NCI-H460 (cell line): ENCODE measurements at places on chromosomes 6 and 20.
A peak's percentile ranks its signal among the peaks of the same experiment; 100 is the strongest.

DNA sequence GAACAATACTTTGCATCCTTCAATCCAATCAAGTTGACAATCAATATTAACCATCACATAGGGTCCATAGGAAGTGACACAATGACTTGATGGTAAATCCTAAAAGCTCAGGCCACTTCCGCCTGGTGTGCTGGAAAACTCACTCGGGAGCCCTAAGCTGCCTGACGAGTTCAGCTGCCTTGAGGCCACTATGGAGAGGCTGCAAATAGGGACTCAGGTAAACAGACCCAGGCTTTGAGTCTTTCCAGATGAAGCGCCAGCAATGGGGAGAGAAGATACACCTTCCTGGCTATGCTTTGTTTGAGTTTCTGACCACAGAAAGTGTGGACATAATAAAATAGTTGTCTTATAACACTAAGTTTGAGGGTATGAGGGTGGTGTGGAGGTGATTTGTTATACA lies 112.6 kb downstream of the GPR63 start:
- DNase-seq: no peak

DNA sequence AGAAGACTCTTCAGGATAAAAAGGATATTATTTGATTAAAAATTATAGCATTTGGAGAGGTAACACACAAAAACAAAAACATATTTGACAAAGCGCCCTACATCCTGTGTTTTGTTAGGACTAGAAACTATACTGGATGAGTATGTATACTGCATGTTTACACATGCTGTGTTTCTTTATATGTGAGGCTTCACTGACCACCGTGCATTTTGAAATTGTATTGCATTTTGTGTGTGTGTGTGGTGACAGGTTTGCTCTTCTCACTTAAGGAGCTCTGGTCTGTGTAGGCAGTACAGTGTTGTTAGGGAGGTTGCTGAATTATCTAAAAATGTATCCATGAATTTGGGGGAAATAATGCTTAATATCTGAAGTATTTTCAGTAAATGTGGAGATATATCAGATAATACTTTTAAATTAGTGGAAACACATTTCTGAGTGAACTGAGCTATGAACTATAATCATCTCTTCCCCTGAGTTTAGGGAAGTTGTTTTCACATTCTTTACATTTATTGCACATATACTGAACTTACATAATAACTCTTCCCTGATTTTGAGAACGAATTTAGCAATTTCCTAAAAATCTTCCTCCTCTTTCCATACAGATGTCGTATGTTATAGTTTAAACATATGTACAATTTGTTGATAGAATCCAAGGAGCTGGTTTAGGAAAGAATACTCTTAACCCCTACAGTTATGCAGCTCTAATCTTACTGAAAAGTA lies 43.3 kb downstream of the TMEM170B start:
- no peak for DNase-seq

GRCh38 chr6:166904101-166904746 lies 52.1 kb downstream of the RNASET2 start:
- DNase-seq: no peak

- peak; percentile 53 for DNase-seq
These were observed 5.5 kb downstream of the ANKEF1 start for GRCh38 chr20:10040070-10040975.

- peak; percentile 94 for DNase-seq
These were observed at the start of gene PROCR for GRCh38 chr20:35171753-35172433. Gene PROCR, plus strand, starts transcription at chr20:35172072. Its CDS starts 83 bp downstream, at chr20:35172155.

DNA sequence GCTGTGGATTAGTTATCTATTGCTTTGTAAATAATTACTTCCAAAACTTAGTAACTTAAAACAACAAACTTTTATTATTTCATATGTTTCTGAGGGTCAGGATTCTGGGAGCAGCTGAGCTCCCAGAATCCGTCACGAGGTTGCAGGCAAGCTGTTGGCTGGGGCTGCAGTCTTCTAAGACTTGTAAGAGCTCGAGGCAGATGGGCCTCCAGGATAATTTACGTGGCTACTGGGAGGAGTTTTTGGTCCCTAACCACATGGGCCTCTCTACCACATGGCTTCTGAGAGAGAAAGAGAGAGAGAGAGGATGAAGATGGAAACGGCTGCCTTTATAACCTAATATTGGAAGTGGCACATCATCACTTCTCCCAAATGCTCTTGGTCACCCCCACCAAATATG lies 64.9 kb upstream of the SULF2 start:
- no peak for DNase-seq

DNA sequence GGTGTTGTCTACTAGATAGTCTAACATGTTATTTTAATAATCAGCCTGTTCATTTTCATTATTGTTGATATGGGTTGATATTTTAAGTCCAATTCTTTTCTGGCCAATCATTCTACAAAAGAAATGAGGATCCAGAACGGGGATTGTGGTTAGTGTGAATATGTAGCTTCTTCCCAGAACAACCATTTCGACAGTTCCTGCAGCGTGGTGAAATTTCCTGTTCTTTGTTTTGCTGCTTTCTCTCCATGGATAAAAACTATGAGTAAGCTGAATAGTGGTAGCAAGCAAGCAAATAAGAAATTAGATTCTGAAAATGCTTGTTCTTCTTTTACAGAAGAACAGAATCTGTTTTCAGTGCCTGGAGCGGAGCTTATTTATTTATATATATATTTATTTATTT lies 65.5 kb upstream of the F13A1 start:
- DNase-seq: no peak

GRCh38 chr6:68087399-68088133 lies 547.5 kb upstream of the ADGRB3 start:
- no peak for DNase-seq

- DNase-seq: no peak
These were observed 295.8 kb downstream of the BCKDHB start for GRCh38 chr6:80402266-80402665.

GRCh38 chr20:33686984-33687366 lies 790 bp upstream of the E2F1 start:
- DNase-seq: no peak

GRCh38 chr20:14778875-14779274 lies 441.5 kb upstream of the FLRT3 start:
- no peak for DNase-seq

- no peak for DNase-seq
These were observed 218.1 kb downstream of the LRFN2 start for GRCh38 chr6:40369042-40369441.

DNA sequence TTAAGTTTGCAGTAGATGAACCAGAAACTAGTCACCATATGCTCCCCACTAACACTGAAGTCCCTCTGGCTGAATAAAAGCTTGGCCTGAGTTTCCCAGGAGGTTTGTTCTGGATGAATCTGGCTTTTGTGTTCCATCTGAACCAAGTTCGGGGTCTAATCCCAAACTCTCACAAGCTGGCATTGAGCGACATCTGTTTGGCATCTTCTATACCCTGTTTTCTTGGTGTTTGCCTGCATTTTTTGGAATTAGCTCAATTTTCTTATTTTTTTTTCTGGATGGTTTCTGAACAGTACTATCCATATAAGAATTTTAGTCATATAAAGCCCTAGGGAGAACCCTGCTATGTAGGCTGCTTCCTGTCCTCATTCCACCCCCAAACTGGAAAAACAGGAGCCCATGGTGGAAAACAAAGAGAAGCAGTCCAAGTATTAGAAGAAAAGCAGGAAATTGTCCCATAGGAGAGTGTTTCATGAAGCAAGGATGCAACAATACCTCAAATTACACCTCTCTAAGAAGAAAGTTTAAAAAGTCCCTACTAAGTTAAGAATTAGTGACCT lies 737.1 kb downstream of the DHX35 start:
- no peak for DNase-seq

DNA sequence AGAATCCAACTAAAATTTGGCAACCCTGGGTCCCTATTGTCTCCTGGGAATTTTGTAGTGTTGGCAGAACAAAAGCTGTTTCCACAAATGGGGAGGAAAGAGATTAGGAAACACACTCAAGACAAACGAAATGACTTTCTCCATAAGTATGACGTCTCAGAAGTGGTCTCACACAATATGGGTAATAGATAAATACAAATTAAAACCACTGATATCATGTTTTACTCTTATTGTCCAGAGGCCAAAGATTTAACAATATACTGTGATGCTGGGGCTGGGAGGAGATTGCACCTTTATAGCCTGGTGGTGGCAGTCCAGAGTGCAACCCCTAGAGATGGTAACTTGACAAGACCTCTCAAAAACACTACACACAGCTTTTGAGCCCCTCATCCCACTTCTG lies 18.6 kb downstream of the FKBP1A start:
- no peak for DNase-seq

- DNase-seq: no peak
These were observed 1.8 kb downstream of the FAM83D start for GRCh38 chr20:38927902-38928578.

- no peak for DNase-seq
These were observed 17.4 kb downstream of the MDFI start for GRCh38 chr6:41655646-41656001.

GRCh38 chr6:135910790-135911618 lies 59.5 kb downstream of the PDE7B start:
- no peak for DNase-seq

DNA sequence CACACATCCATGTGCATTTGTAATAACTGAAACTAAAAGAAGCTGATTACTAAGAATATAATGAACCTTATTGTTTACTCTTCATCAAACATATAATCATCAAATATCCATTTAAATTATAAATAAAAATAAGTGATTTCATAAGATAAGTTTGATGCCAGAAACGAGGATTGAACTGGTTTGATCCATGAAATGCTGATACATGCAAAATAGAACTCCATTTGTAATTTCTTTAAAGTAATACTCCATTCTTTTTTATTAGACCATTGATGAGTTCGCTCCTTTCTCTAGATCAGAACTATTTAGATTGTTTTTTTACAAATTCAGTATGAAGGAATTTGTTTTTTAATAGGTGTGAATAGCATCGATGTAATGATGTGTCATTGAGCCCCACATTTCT lies 57.6 kb downstream of the EYS start:
- DNase-seq: no peak

- DNase-seq: no peak
These were observed 185.8 kb upstream of the MAN1A1 start for GRCh38 chr6:119535332-119535731.

DNA sequence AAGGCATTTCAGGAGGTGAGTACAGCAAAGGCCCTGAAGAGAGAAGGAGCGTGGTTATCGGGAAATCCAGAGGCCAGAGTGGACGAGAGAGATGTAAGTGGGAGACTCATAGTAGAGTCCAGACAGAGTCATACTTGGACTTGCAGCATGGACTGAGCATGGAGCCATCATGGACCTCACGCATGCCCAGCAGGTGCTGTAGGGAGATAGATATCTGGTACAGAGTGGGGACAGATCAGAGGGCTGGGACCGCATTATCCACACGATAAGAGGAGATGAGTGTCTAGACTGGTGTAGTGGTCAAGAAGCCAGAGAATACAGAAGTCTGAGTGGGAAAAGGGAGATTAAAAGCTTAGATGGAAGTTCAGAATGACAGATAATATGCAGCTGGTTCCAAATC lies 127.0 kb downstream of the TBC1D7 start:
- no peak for DNase-seq

DNA sequence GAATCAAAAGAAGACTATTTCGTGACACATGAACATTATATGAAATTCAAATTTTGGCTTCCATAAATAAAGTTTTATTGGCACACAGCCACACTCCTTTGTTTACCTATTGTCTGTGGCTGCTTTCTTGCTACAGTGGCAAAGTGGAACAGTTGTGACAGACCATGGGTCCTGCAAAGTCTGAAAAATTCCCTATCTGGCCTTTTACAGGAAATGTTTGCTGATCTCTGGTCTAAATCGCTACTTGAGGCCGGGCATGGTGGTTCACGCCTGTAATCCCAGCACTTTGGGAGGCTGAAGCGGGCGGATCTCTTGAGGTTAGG lies 23.1 kb upstream of the PREX1 start:
- DNase-seq: no peak

DNA sequence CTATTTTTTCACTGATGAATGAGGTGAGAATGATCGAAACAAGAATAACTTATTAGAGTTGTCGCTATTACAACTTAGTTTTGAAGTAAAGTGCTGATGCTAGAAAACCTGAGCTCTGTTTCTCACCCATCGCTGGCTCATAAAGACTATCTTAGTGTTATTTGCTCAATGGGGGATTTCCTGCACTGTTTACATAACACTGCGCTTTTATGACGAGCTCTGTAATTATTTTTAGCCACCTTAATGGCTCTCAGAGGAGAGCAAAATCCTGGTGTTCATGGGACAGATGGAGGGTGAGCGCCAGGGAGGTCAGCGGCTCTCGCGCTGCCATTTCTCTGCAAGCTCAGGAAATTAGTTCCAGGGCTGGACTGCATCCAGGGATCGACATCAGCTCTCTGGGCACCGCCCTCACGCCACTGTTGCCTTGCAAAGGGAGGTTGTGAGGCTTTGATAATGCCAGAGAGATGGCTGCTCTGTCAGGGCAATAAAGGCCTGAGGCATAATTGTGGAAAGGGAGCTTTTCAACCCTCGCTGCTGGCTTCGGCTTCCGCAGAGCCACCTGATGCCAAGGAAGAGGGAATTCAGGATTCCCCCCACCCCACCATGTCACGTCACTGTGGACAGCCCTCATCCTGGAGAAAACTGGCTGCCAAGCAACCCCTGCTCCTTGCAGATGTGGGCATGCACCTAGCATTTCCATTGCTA lies 72.0 kb downstream of the DACT2 start:
- DNase-seq: peak; percentile 2

DNA sequence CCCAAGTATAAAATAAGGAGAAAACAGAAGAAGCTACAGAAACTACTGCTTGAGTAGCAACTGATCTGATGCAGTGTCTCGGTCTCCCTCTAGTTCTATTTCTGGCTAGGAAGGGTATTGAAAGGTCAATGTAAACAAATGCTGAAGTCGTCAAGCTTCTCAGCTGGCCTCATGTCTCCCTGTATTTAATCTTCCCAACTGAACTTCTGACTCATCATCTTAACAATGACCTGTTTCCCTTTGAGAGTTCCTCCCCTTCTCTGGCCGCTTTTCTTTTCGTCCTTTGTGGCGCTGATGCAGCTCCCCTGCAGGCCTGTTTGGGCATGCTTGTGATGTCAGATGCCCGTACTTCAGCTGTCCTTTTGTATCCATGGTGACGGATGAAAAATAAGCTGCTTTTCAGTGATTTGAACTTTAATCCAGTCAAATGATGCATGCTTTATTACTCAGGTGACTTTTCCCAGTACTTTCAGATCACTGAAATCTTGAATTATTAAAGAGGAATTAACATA lies 7.8 kb upstream of the LCA5 start:
- peak; percentile 77 for DNase-seq

DNA sequence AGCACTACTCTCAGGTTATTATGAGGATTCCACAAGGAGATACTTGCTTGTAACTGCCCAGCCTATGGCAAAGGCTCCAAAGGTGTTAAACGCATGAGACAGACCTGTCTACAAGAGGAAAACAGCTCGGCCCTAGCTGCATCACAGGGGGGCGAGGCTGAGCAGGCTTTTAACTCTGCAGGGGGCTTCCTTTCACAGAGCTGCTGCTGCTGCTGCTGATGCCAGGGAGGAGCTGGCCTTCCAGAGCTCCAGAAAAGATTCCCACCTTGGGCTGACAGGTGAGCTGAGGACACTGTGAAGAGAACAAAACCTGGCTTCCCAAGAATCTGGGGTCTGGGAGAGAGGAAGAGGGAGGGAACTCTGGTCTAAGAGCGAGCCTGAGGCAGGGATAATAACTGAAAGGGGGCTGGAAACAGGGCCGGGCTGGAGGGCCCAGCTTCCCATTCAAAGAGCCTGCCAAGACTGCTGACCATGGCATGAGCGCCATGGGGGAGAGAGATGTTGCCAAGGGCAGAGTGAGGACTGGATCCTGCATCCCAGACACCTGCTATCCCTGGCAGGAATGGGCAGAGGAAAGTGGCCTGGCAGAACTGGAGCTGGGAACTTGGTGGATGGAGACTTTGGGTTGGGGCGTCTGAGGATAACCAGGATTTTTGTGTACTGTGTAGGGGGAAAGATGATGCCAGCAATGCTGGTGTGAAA lies 211.1 kb upstream of the LRFN2 start:
- no peak for DNase-seq
